ENCODE measurements at places on chromosomes 1 and 21.

- no peak for DNase-seq
Measured at GRCh38 chr1:47191940-47192457, 2.2 kb upstream of the PDZK1IP1 start.

GRCh38 chr1:35568975-35569395, 4.1 kb upstream of the TFAP2E start:
- DNase-seq: no peak

DNA sequence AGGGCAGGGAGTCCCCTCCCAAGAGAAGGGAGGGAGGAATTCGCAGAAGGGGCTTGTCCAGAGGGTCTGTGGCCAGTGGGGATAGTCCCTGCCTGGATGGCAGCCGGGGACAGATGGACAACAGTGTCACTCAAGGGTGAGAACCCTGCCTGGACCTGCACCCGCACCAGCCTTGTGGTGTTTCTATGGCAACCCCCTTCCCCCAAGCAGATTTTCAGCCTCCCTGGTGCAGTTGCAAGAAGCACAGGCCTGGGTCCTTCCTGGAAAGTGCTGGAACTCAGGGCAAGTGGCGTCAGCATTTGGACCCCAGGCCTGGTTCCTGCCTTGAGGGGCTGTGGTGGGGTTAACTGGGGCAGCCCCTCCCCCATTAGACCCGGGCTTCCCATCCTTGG, 83.8 kb upstream of the ACTL8 start:
- no peak for DNase-seq

- no peak for DNase-seq
Measured at GRCh38 chr21:45539796-45540600, 2.2 kb downstream of the SLC19A1 start.

All from NCI-H226 (cell line).